NCI-H1105 (cell line): ENCODE measurements at places on chromosomes 5 and 9.

DNA sequence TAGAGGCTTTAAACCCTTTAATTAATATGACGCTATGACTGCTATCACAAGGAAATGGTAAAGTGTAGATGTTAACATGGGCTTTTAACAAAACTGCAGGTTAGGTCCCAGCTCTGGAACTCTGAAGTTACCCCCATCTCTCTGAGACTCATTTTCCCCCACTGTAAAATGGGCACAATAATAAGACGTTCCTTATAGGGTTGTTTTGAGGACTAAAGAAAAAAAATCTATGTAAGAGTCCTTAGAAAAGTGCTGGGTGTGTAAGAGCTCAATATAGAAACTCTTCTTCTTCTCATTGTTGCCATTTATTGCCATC lies 45.8 kb upstream of the STK32A start:
- no peak for DNase-seq

DNA sequence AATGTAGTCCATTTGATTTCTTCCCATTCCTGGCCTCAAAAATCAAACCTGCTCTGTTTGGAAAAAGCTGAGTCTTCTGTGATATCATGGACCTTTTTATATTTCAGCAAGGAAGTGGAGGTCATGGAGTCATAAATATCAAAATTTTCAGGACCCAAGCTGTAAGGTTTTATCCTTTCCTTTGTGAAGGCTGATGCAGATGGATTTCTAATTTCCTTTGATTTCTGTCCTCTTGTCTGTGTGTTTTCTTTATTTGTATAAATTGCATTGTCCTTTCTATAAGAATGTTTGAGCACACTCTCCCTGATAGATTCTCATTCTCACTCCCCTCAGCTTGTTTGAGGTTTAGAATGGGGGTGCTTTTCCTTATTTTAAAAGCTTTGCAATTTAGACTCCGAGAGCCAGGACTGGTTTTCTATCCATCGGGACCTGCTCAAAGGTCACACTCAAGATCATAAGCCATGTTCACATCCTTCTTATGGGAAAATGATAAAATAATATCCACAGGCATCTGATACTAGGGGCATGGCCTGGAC lies 127.4 kb upstream of the TMEM161B start:
- DNase-seq, result no peak

GRCh38 chr5:133652951-133653759 lies 40.8 kb upstream of the FSTL4 start:
- DNase-seq, result no peak

GRCh38 chr9:34343605-34344004 lies 14.2 kb downstream of the NUDT2 start:
- DNase-seq, result no peak

- no peak for DNase-seq
Measured at GRCh38 chr5:109455598-109456096, 45.9 kb upstream of the PJA2 start.

GRCh38 chr5:58107704-58108103 lies 352.2 kb downstream of the PLK2 start:
- DNase-seq, result no peak

GRCh38 chr9:109715344-109715743 lies 64.7 kb upstream of the PALM2AKAP2 start:
- DNase-seq, result no peak

GRCh38 chr9:2106666-2107065 lies 91.5 kb downstream of the SMARCA2 start:
- DNase-seq, result no peak

GRCh38 chr5:169098331-169099121 lies 202.4 kb downstream of the SLIT3 start:
- no peak for DNase-seq

DNA sequence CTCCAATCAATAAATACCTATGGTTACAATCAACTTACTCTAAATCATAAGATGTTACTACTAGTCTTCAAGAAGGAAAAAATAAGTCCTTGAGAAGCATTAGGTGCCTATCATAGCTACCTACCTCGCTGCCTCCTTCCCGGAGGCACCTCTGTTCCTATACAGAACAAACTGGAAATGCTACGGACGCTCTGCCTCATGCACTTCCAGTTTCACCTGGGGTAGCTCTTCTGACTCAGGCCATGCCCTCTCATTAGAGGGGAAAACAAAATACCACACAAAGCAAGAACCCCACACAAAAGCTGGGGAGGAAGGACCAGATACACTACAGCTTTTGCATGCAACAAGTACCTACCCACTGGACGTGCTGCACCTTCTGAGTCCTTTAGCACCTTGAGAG lies 12.4 kb downstream of the SPRY4 start:
- no peak for DNase-seq

DNA sequence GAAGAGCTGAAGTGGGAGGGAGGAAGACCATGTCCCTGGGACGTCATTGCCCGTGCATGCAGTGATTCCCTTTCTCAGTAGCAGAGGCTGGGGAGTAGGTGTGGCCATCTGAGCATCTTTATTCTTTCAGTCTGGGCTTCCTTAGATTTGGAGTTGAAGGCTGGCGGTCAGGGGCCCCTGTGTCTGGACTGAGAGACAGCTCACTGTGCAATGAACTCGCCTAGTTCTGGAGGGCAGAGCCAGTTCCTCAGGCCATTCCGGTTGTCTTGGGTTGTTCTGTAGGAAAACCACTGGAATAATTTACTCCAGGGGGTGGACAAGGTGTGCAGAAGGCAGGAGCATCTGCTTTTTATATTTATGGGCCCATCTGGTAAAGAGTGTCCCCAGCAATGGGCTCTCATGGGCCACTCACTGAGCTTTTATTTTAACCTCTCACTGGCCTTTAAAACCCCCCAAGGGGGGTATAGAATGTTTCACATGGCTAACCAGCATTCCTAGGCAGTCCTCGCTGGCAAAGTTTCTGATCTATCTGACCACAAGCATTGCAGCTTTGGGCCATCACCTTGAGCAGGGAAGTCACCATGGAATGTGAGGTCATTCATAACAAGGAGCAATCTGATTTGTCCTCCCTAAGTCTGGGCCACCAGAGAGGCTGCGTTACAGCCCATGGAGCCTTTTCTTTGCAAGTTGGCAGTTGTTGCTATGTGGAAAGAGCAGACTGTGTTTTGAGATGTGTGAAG lies 9.2 kb downstream of the STC2 start:
- DNase-seq, result no peak

GRCh38 chr5:180689071-180689694 lies 39.8 kb upstream of the FLT4 start:
- no peak for DNase-seq

DNA sequence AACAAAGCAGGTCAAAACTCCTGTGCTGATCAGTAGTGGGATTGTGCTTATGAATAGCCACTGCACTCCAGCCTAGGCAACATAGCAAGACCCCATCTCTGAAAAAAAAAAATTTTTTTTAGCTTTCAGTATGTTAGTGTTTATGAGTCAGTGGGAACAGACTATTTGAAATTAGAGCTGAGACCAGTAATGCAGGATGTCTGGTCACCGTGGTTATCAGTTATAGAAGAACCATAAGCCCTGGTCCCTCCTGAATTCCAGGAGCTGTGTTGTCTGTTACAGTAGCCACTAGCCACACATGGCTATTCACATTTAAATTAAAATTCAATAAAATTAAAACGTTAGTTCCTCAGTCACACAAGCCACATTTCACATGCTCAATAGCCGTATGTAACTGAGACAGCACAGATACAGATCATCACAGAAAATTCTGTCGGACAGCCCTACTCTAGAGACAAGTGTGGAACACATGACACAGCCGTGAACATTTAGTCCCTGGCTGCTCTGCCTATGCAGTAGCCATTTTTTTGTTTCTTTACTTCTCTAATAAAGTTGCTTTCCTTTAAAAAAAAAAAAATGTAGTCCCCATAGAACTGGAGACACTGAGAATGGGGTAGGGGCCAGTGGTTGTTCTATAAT lies 96.1 kb upstream of the SAP30L start:
- no peak for DNase-seq

GRCh38 chr9:108056805-108057386 lies 567.3 kb upstream of the KLF4 start:
- no peak for DNase-seq

GRCh38 chr9:16884952-16885513 lies 14.6 kb upstream of the BNC2 start:
- no peak for DNase-seq

GRCh38 chr5:31328040-31328733 lies 134.7 kb downstream of the CDH6 start:
- no peak for DNase-seq

GRCh38 chr9:85067792-85068191 lies 398.3 kb downstream of the NTRK2 start:
- DNase-seq, result no peak

GRCh38 chr9:2018764-2019558 lies 3.8 kb downstream of the SMARCA2 start:
- DNase-seq, result no peak

GRCh38 chr5:133569347-133569746 lies 43.0 kb downstream of the FSTL4 start:
- DNase-seq, result no peak

DNA sequence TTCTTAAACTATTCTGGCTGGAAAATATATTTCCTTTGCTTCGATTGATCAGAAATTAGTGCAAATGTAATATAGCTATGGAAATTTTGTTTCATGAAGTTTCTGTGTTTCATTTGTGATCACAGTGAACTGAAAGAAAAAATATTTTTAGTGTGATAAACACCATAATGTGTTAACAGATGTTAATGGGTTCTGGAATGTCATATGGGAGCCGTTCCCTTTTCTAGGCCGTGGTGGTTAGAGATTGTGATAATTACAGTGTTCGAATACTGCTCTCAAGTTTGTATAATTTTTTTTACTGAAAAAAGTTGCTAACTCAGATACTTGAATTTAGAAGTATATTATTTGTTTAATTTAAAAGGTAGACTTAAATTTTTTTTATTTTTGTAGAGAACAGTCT lies 19.3 kb downstream of the GAPVD1 start:
- no peak for DNase-seq

- no peak for DNase-seq
Measured at GRCh38 chr5:55853818-55854217, 2.7 kb downstream of the IL31RA start.

DNA sequence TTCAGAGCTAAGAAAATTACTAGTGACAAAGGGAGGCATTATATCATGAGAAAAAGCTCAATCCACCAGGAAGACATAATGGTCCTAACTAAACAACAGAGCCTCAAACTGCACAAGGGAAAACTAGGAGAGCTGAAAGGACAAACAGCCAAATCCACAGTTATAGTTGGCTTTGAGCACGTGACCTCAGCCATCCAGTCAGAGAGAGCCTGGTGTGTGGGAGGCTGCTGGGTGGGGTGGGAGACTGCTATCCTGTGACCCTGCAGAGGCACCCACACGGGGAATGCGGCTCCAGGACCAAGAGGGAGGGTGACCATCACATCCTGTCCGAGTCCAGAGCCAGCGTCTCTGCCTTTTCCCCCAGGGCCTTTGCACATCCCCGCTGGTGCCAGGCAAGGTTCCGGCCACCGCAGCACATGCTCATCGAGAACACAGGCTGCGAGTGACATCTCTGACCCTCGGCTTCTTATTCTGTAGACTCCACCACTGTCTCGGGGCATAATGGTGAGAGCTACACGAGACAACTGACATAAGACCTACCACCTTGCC lies 145.1 kb downstream of the PHF2 start:
- no peak for DNase-seq

- no peak for DNase-seq
Measured at GRCh38 chr9:70600506-70600905, 186.0 kb upstream of the KLF9 start.

DNA sequence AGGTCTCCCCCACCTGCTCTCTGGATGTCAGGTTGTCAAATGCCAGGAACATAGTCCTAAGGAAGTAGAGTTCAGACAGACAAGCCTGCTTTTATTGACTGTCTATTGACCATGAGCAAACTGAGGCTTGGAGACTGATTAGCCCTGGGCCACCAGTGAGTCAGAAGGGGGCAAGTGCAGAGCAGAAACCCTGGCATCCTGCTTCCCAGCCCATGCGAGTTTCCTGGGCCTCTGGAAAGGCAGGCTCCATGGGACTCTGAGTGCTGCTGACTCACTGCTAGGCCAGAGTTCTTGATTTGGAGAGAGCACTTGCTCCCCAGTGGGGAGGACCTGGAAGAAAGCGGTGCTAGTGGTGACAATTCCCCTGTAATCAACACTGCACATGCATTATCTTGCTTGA lies 2.8 kb upstream of the HBEGF start:
- no peak for DNase-seq

DNA sequence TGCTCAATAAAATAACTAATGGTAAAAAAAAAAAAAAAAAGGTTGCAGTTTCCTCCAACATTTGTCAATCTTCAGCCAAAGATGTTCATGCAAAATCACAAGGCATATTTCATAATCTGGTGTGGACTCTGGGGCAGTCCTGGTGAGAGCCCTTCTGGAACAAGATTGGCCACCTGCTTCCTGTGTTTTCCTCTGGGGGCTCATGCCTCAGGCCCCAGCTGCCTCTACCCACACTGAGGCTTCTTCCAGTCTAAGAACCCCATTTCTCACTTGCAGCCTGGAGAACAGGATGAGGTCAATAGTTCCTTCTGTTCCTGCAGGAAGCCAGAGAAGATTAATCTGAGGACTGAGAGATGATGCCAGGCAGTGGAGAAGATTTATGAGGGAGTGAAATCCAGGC lies 492.6 kb upstream of the BRINP1 start:
- DNase-seq, result no peak

GRCh38 chr5:141094481-141095262 lies at the start of gene PCDHB2:
TSS of gene PCDHB2 (plus strand) at chr5:141094615. CDS start at chr5:141094791, 176 bp downstream.
- no peak for DNase-seq

DNA sequence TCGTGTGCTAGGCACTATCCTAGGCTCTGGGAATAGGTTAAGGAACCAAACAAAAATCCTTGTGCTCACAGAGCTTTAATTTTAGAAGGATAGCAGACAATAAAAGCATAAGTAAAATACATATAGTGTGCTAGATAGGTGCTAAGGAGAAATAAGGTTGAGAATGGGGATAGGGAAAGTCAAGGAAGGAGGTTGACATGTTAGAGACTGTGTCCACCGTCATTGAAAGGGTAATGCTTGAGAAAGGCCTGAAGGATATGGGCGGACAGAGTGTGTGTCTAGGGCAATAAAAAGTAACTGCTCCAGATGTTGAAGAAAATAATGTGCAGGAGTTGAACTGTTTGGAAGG lies 482 bp upstream of the TDRD7 start:
- no peak for DNase-seq

DNA sequence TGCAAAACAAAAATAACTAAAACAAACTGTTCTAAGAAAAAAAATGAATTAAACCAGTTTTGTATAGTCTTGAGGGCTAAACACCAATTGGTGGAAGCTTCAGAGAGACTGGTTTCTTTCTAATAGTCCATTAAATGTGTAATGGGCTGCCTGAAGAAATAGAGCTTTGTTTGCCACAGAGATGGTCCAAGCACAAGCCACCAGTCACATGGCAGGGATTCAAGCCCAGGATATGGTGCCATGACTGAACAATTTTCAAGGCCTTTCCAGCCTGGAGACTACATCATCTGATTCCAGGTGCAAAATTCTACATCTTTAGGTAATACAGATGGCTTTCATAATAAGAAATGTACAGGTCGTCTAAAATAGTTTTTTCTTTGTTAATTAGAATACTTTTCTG lies 355.3 kb downstream of the NR2F1-AS1 start:
- DNase-seq, result no peak
